ENCODE measurements at places on chromosomes 1 and 21.

DNA sequence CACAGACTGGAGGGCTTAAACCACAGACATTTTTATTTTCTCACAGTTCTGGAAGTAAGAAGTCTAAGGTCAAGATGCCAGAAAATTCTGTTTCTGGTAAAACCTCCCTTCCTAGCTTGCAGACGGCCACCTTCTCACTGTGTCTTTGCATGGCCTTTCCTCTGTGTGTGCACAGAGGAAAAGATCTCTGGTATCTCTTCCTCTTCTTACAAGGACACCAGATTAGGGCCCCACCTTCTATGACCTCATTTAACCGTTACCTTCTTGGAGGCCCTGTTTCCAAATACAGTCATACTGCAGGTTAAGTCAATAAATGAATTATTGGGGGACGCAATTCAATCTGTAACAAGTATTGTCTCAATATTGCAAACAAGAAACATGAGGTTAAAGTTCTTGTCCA lies 63.0 kb upstream of the PRDX6 start:
- no peak for DNase-seq

DNA sequence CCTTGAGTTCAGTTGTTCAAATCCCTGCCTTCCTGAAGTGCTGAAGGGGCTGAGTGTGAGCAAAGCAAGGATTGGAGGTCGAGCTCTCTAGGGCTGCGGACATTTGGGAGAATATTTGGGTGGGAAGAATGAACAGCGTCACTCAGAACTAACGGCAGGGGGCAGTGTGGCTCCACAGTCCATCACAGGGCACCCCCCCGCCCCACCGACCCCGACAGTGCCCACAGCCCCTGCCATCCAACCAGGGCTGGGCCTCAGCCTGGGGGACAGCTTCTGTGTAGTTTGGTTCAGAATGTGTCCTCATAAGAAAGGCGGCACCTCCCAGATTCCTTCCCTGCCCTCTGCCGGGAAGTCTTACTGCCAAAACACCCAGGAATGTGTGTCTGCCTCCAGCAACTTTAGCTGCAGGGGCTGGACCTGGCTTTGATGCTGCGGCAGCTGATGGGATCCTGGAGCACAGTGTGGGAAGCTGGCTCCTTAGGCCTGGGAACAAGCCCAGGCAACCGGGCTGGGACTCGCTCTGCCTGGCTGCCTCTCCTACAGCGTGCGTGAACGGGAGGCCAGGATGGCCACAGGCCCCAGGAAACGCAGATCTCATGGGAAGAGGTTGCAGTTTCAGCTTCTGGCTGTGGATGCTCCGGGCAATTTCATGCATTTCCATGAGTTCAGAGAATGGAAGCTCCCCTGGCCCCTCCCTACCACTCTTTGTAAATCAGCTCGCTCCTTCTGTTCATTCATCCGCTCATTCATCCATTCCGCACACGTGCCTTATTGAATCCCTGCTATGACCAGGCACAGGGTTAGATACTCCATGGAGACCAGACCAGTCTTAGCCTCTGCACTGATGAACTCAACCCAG lies 104.9 kb upstream of the TMPRSS2 start:
- peak; percentile 65 for DNase-seq

GRCh38 chr21:46057710-46058241 lies 40.1 kb upstream of the COL6A2 start:
- DNase-seq = no peak

GRCh38 chr1:186628910-186629309 lies 51.3 kb downstream of the PTGS2 start:
- no peak for DNase-seq

DNA sequence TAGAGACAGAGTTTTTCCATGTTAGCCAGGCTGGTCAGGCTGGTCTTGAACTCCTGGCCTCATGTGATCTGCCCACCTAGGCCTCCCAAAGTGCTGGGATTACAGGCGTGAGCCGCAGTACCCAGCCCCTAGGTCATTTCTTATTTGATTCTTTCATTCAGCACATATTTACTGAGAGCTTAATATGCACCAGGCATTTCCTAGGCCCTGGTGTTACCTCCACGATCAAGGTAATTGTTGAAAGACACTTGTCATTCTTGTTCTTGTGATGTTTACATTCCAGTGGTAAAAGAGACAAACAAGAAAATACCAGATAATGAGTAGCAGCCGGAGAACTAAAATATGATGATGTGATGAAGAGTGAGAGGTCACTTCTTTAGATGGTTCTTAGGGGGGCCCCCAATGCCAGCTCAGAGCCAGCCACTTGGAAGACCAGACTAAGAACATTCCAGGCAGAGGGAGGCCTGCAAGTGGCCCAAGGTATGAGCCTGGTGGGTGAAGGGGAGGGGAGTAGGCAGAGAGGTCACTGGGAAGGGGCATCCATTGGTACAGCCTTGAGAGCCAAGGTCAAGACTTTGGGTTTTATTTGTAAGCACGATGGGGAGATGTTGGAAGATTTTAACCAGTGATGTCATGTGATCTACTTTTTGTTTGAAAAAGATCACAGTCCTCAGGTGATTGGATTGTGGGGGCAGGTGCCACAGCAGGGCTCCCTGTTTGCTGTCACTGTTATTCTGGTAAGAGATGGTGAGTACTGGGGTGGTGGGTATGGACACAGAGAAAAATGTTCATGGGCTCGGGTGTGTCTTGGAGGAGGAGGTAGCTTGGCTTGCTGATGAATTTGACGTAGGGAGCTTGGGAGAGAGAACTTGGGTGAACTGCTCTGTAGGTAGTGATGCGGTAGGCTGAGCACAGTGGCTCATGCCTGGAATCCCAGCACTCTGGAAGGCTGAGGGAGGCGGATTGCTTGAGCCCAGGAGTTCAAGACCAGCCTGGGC lies 18.7 kb downstream of the UBE2Q1 start:
- no peak for DNase-seq

DNA sequence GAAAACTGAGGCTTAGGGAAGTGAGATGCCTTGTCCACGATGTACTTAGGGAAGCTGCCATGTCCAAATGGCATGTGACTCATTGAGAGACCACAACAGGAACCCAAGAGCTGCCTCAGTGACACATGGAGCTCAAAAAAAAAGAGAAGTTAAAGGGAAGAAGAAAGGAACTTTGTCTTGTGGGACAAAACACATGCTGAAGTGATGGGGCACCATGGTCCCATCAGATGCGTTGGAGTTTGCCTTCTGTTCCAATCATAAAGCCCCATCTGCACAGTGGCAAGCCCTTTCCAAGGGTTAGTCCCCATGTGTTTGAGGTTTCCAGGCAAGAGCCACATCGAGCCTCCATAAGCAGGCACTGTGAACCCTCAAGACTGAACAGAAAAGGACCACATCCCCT lies 8.0 kb downstream of the MED8 start:
- no peak for DNase-seq

GRCh38 chr1:62508187-62508758 lies 71.4 kb downstream of the USP1 start:
- DNase-seq = peak; percentile 4

DNA sequence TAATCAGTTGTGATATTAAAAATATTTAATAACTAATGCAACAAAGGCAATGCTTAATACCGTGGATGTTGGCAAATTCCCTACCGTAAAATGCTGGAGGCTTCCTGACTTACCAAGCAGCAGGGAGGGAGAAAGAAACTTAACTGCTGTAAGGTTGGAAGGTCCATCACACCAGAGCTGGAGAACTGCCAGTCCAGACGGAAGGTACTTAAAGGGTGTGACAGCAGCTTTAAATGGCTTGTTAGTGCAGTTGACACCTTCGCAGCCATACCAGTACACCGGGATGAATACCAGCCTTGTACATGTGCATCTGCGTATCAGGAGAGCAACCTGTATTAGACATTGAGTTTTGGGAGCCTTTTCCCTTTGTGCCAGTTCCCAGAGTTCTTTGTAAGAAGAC lies 269.5 kb upstream of the NCAM2 start:
- DNase-seq = no peak

DNA sequence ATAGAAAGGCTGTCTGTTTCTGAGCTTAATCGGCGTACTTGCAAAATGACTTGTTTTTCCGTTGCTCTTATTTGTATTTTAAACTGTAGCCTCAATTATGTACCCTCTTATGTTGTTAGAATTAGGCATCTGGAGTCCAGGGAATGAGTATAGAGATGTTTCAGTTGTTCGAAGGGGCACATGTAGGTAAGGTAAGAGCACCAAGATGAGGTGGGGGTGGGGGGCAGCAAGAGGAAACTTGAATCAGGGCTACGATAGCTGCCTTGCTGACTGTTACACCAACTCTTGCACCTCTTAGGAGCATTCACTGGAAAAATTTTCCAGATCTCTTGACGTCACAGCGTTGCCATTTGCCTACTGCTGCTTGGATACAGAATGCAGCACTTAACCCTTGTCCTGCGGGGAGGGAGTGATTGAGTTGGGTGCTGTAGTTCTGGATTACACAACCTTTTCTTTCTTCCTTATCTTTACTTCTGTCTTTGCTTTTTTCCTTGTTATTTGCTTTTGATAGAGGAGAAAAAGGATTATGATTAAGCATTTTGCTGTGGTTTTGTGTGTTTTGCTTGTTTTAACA lies 3.2 kb downstream of the ATP1B1 start:
- peak; percentile 82 for DNase-seq

- no peak for DNase-seq
These were observed 37.0 kb downstream of the RERE start for GRCh38 chr1:8780405-8780804.
